ENCODE measurements at places on chromosomes 2 and 18.

DNA sequence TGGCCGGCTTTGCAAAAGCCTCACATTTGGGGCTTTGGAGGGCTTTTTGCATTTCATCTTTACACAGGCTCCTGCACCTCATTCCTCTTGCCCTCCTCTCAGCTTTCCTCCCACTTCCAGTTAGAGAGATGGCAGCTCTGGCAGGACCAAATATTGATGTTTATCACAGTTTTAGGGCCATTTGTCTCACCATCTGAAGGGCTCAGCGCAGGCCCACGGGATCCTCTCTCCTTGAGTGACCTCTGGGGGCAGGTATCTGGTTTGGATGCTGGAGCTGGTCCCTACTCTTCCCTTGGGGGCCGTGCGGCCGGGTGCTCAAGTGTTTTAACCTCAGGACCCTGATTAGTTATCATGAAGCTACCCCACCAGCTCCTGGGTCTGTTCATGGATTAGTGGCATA lies 19.9 kb downstream of the ATOH8 start:
- H3K27me3 ChIP-seq: peaks cover 30% of the 10 kb centered on the region
- no peak overlapping the region for H3K27ac ChIP-seq
- H3K4me3 ChIP-seq: no peak overlapping the region

DNA sequence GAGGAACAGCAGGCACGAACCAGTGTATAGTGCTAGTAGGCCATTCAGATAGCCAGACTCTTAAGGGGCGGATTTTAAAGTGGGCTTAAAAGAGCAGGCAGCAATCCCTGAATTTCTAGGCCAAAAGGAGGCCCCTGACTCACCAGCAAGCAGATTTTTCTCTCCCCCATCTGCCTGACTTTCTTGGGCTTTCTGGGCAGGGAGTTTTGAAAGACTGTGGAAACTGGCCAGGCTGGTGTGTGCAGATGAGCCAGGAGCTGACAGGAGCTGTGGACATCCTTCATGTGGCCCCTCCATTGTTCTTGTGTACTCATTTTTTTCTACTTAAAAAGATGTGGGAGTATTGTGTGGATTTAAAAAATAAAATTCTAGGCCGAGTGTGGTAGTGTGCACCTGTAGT lies 59.0 kb downstream of the GLI2 start:
- H3K36me3 ChIP-seq: no peaks in the 10 kb centered on the region
- no peak for DNase-seq
- H3K4me1 ChIP-seq: no peaks in the 10 kb centered on the region
- no peak overlapping the region for H3K27ac ChIP-seq
- no peak overlapping the region for H3K4me3 ChIP-seq

- no peaks in the 10 kb centered on the region for H3K4me1 ChIP-seq
- no peak overlapping the region for H3K4me3 ChIP-seq
- no peaks in the 10 kb centered on the region for H3K36me3 ChIP-seq
Observed at GRCh38 chr2:182447863-182448262, 21.0 kb upstream of the PDE1A start.

DNA sequence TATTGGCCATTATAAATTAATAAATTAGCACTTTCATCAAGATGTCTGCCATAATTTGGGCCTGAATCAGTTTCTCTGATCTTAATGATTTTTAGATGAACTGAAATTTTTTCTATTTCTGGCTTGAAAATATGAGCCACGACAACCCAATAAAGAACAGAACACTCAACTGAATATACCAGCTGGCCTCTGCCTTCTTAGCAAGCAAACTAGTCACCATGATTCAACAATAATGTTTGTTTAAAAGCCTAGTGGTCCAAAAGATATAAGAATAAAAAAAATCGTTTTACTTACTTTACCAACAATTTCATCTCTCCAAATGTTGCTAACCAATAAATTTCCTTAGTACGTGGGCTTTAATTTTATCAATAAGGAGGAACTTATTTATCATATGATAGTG lies 66.7 kb upstream of the TTN start:
- peaks cover 27% of the 10 kb centered on the region for H3K4me1 ChIP-seq
- H3K36me3 ChIP-seq: peaks cover 4% of the 10 kb centered on the region
- no peak overlapping the region for H3K27ac ChIP-seq

DNA sequence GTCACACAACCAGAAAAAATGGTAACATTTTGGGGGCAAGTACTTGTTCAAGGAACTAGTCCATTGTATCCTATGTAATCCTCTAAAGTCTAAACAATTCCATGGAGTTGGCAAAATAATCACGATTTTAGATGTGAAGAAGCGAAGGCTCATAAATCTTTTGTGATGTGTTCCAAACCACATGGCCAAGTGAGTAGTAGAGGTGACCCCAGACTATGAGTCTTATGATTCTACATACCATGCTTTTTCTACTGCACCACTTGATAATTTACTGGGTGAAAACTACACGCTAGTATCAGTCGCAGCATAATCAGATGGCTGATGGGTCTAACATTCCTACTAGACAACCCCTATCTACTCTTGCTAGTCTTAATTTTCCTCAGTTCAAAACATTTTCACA lies 371.4 kb downstream of the OSR1 start:
- H3K27me3 ChIP-seq: no peaks in the 10 kb centered on the region
- no peaks in the 10 kb centered on the region for H3K4me1 ChIP-seq
- H3K36me3 ChIP-seq: no peaks in the 10 kb centered on the region
- no peak overlapping the region for H3K27ac ChIP-seq
- DNase-seq: no peak

DNA sequence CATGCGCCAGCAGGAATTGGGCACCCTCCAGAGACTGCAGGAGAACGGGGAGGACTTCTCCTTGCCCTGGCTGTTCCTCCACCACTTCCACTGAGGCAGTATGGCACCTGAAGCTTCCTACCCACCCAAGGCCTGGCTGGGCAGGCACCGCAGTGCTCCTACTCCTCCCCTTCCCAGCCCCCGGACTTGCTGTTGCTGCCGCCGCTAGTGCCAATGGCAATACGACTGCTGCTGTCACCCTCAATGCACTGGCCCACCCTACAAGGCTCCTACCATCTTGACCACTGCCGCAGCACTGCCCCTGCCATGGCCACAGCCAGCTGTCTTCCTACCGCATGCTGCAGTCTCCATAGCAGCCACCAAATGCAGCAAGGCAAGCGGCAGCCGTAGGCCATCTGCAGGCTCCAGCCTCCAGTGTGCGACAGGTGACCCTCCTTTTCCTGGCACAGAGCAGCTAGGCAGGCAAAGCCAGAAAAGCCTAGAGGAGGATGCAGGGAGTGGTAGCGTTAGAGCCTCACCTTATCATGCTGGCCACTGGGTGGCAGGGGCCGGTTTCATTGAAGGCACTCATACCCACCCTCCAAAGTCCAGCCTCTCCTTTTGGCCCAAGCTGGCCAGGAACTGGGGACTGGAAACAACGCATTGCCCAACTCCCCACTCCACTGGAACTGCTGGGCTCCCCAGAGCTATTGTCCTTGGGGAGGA lies 47.4 kb upstream of the ANKRD62 start:
- H3K27ac ChIP-seq: no peak overlapping the region
- peaks cover 2% of the 10 kb centered on the region for H3K4me1 ChIP-seq
- peaks cover 2% of the 10 kb centered on the region for H3K27me3 ChIP-seq
- H3K36me3 ChIP-seq: no peaks in the 10 kb centered on the region
- H3K4me3 ChIP-seq: no peak overlapping the region
- DNase-seq: no peak

GRCh38 chr2:64574871-64575270 lies 50.7 kb downstream of the AFTPH start:
- H3K27ac ChIP-seq: peak overlapping the region; percentile 14
- no peaks in the 10 kb centered on the region for H3K27me3 ChIP-seq
- H3K4me3 ChIP-seq: no peak overlapping the region
- peaks cover 10% of the 10 kb centered on the region for H3K4me1 ChIP-seq
- H3K36me3 ChIP-seq: peaks cover 36% of the 10 kb centered on the region
- DNase-seq: no peak

DNA sequence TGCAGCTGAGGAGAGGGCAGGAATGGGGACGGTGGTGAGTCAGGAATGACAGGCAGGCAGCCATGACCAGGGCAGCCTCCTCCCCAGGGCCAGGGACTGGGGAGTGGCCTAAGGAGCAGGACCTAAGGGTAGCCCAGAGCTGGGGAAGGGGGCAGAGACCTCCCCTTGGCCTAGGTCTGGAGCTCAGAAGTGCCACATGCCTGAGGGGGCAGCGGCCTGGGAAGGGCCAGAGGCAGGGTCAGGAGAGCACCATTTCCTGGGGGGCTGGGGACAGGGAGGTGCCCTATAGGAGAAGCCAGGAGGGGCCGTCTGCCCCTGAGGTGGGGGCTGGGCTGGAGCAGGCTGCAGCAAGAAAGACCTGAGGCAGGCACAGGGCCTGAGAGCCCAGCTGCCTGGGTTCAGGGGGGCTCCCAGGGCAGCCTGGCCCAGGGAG lies 20.9 kb downstream of the CFLAR start:
- peaks cover 73% of the 10 kb centered on the region for H3K36me3 ChIP-seq
- H3K27ac ChIP-seq: no peak overlapping the region
- no peak overlapping the region for H3K4me3 ChIP-seq
- H3K27me3 ChIP-seq: no peaks in the 10 kb centered on the region

DNA sequence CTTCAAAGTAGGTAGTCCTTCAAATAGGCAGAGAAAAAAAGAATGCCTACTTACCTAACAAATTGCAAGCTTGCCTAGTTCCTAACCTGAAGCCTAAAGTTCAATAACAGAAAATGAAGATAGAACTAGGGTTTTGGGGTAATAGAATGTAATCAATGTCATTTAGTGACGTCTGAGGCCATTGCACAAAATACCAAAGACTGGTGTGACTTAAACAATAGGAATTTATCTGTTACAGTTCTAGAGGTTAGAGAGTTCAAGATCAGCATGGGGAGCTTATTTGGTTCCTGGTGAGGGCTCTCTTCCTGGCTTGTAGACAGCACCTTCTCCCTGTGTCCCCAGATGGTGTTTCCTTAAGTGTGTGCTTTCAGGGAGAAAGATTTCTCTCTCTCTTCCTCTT lies 4.7 kb upstream of the NPC1 start:
- H3K4me3 ChIP-seq: no peak overlapping the region
- H3K4me1 ChIP-seq: peaks cover 9% of the 10 kb centered on the region
- no peak for DNase-seq
- H3K27ac ChIP-seq: no peak overlapping the region
- no peaks in the 10 kb centered on the region for H3K36me3 ChIP-seq

- peaks cover 53% of the 10 kb centered on the region for H3K36me3 ChIP-seq
- peak; percentile 49 for DNase-seq
- H3K4me3 ChIP-seq: no peak overlapping the region
- H3K27ac ChIP-seq: no peak overlapping the region
- H3K27me3 ChIP-seq: no peaks in the 10 kb centered on the region
Observed at GRCh38 chr18:69948919-69949537, 1.4 kb upstream of the CD226 start.

Measured in activated CD4-positive, alpha-beta T cell treated with anti-CD3 and anti-CD28 coated beads, Interleukin-2, amount 10 ng/mL, durations not matched to agents 7 days and 5 days (primary cell).